ENCODE measurements at places on chromosomes 6 and 20. TPM values are rescaled to one million over a fixed set of nuclear protein-coding genes. Genes with fewer than 3 reads are reported as not detected.

The SDCBP2 gene
- total RNA-seq = 1.5 TPM

The MCHR2 gene
- total RNA-seq = not detected

The GRIK2 gene
- total RNA-seq = 2.3 TPM

The PHACTR1 gene
- total RNA-seq = 124 TPM

The PLAGL2 gene
- total RNA-seq = 6.7 TPM

The TRIM15 gene
- not detected for total RNA-seq

The FOXF2 gene
- total RNA-seq = not detected

The SLA2 gene
- 0.47 TPM for total RNA-seq

The RIOK1 gene
- 10.8 TPM for total RNA-seq

The FGD2 gene
- total RNA-seq = 8.0 TPM

The RAET1L gene
- total RNA-seq = not detected

The MRS2 gene
- total RNA-seq = 44.3 TPM

The DPPA5 gene
- total RNA-seq = not detected

The RAB44 gene
- total RNA-seq = 0.07 TPM

The NMBR gene
- total RNA-seq = not detected

The SUMO4 gene
- total RNA-seq = 0.32 TPM

The TMEM74B gene
- total RNA-seq = 4.1 TPM

The LRRC1 gene
- total RNA-seq = 2.0 TPM

The SLC25A27 gene
- 15.3 TPM for total RNA-seq

The SAMD3 gene
- total RNA-seq = 0.32 TPM

The DUSP15 gene
- total RNA-seq = 4.0 TPM

The HTR1B gene
- not detected for total RNA-seq

The PLCB4 gene
- 29.1 TPM for total RNA-seq

The FAM83B gene
- total RNA-seq = 3.3 TPM

The FRK gene
- 8.8 TPM for total RNA-seq

The MEI4 gene
- 0.32 TPM for total RNA-seq

The PTCRA gene
- not detected for total RNA-seq

The CGAS gene
- total RNA-seq = 1.0 TPM

The GOPC gene
- total RNA-seq = 19.3 TPM

The BNIP5 gene
- total RNA-seq = not detected

The PI16 gene
- 4.1 TPM for total RNA-seq

The CDH26 gene
- 1.6 TPM for total RNA-seq

The TRIM40 gene
- total RNA-seq = not detected
